ENCODE measurements at places on chromosomes 7 and 10.

- DNase-seq: no peak
Observed at GRCh38 chr7:55730197-55730596, 132.4 kb downstream of the SEPTIN14 start.

GRCh38 chr10:114234132-114234531 is 4.9 kb upstream of the VWA2 start:
- DNase-seq: no peak

GRCh38 chr10:33704214-33704830 is 369.9 kb upstream of the NRP1 start:
- DNase-seq: no peak

DNA sequence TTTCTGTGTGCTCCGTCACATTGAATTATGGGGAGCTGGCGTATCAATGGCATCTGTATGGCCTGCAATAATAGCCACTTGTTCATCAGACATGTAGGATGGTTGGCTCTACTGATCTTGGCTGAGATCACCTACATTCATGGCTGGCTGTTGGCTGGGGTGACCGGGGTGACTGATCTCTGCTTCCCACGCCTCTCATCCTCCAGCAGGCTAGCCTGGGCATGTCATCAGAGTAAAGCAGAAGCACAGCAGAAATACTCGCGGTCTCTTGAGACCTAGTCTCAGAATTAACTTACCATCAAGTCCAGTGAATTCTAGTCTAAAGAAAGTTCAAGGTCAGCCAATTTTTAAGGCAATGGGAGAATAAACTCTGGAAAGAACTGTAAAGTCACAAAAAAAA is 257.7 kb upstream of the GLI3 start:
- DNase-seq: no peak

DNA sequence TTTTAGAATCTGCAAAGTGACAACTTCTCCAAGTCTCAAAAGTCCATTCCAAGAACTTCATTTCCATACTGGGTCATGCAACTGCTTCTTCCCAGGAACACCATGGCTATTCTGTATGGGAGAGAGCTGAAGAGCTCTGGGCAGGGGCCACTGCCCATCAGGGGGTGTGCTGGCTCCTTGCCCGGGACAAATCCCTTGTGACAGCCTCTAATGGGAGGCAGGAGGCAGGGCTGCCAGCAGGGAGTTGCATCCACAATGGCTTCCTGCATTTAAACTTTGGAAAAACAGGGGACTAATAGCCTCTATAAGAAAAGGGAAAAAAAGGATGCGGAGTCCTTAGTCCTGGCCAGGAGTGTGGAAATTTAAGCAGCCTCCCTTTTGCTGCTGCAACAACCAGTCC is 18.4 kb upstream of the FRMD4A start:
- DNase-seq: no peak

DNA sequence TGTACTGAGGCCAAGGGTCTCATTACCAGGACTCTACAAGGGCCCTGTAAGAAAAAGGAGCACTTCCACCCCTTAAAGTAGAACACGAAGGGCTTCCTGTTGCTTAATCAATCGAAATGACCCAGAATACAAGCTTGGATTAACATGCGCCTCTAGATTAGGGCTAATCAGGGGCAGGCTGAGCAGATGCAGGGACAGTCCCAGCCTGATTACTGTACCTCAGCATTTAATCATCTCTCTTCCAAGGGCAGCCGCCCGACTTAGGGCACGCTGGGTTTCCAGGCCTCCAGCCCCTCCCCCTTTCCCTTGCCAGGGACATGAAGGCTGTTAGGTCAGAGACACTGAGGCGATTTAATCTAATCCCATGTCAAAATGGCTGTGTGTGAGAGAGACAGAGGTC is 138.6 kb downstream of the NRF1 start:
- no peak for DNase-seq

DNA sequence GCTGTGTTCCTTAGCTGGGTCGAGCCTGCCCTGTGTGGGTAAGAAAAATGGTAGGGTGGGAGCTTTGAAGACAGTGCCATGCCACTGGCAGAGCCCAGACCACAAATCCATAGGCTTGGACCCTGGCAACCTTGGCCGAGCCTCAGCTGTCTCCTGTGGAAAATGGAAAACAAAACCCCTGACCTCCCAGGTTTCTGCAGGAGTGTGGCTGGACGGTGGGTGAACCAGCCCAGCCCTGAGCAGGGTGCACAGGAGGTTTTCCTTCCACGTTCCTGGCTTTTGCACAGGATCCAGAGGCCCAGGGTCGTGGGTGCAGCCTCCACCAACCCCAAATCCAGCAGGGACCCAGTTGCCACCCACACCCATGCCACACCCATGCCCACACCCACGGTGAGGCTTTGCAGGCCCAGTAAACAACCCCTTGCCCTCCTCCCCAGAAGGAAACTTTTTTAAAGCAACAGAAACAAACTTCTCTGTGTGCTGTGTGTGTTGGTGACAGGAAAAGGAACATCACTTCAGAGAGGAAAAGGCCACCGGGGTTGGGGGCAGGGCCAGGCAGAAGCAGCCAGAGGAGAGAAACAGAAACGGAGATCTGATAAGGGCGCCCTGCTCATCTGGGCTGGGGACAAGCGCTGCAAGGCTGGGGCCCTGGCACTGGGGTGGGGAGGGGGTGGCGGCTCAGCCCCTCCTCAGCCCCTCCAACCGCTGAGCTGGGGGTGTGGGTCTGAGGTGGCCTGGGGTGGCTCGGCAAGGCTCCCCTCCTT is 20.7 kb upstream of the ZMIZ1 start:
- DNase-seq: peak; percentile 65

GRCh38 chr10:110762109-110762848 is 109.4 kb upstream of the PDCD4 start:
- no peak for DNase-seq

GRCh38 chr10:34205452-34205851 is 609.6 kb downstream of the PARD3 start:
- no peak for DNase-seq

- no peak for DNase-seq
Observed at GRCh38 chr10:114626841-114627240, 31.2 kb downstream of the ABLIM1 start.

DNA sequence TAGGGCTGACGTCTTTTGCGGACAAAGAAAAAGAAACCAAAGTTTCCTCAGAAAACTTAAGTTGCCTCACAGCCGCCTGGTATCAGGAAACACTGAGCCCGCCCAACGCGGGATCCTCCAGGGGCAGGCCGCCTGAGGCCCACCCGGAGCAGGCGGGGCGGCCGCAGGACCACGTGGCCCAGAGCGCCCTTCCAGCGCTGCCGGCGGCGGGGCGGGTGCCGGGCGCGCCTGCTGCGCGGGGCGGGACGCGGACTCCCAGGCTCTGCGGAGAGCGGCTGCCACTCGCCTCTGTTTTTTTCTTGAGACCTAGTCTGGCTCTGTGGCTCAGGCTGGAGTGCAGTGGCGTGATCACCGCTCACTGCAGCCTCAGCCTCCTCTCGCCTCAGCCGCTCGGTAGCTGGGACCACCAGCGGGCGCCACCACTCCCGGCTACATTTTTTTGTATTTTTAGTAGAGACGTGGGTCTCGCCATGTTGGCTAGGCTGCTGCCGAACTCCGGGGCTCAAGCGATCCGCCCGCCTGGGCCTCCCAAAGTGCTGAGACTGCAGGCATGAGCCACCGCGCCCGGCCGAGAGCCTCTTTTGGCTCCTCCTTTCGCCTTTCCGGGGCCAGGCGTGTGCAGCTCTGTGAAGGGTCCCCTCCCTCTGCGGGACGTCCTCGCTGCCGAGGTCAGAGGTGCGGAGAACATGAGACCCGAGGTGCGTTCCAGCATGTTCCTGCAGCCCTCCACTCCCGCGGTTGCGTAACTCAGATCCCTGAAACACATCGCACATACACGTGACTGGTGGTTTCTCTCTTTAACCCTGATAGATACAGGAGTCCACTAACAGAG is 11.6 kb upstream of the HNRNPF start:
- DNase-seq: peak; percentile 76

DNA sequence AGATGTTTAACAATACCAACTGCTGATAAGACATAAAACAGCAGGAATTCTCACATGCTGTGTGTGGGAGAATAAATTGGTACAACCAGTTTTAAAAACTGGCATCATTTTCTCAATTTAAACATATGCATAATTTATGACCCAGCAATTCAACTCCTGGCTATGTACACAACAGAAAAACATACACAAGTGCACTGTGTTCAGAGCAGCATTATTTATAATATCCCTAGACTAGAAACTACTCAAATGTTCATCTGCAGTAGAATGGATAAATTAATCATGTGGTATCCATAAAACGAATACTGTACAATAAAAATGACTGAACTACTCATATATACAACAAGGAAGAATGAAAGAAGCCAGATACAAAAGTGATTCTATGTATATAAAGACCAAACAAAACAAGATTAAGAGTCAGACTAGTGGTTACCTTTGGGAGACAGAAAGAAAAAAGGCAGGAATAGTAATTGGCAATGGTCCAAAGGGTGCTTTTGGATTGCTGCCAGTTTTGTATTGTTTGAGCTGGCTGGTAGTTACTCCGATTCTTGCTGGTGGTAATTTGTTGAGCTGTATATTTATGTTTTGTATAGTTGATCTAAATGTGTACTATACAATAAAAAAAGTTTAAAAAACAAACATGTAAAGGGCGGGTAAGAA is 306.0 kb downstream of the TFEC start:
- no peak for DNase-seq

GRCh38 chr7:20442951-20443350 is 112.3 kb downstream of the ITGB8 start:
- DNase-seq: no peak

DNA sequence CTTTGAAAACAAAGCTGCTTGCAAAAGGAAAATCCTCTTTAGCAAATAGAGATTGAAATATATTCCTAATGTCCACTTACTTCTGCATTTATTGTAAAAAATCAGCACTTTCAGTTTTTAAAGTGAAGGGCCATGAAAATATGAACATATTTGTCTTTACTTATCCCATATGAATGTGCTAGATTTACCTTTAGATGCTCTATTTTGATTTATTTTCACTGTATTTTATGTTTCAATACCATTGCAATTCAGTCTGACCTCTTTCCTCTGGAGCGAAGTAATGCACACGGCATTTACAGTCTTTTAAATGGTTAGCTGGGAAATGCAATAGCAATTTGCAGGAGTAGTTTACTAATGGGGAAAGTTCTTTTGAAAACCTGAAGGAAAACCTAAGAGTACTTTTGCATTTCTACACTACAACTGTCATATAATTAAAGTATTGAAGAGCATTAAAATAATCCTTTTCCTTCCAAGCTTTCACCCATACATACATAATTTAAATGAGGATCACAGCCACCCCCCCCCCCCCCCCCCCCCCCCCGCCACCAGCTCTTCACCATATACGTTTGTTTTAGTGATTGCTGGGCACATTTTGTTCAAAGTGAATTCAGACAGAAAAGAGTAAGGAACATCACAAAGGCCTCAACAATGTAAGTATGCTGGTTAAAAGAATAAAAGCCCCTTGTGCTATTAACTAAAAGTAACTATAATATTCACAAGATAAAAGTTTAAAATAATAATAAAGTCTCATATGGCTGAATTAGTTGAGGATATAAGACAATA is 3.5 kb downstream of the SKIDA1 start:
- no peak for DNase-seq

DNA sequence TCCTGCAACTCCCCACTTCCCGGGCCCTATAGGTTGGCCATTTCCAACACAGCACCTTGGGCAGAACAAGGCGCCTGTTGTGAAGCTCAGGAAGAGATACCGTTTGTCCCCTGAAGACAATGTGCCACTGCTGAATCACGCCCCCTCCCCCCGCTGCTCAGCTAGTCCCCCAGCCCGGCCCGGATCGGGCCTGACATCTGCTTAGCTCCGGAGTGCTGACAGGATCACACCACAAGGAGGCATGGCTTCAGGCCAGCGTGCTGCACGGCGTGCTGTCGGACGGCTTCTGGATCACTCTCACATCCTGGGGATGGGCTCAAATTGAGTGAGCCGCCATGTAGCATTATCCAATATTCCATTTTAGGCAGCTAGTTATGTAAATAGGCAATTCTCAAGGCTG is 62.1 kb upstream of the EFCAB10 start:
- no peak for DNase-seq

GRCh38 chr7:44257618-44258422 is 57.0 kb downstream of the YKT6 start:
- peak; percentile 75 for DNase-seq

- no peak for DNase-seq
Observed at GRCh38 chr7:142930126-142930730, 3.3 kb downstream of the TRPV5 start.

DNA sequence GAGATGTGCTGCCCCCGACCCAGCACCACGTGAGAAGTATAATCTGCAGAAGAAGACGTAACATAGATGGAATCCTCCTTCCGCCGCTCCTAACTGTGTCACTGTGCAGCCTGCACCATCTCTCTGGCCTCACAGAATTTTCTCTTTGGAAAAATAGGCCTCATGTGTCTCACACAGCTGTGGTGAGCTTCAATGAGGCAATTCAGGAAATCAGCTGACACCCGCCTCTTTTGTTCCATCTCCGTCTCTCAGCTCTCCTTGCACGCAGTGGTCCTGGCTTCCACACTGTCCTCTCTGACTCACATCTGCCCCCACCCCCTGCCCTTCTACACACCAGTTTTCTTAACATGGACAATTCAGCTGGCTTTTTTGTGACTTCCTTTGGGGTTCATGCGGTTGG is 7.2 kb downstream of the C10orf90 start:
- no peak for DNase-seq

- DNase-seq: no peak
Observed at GRCh38 chr10:6729071-6729774, 149.1 kb upstream of the PRKCQ start.

DNA sequence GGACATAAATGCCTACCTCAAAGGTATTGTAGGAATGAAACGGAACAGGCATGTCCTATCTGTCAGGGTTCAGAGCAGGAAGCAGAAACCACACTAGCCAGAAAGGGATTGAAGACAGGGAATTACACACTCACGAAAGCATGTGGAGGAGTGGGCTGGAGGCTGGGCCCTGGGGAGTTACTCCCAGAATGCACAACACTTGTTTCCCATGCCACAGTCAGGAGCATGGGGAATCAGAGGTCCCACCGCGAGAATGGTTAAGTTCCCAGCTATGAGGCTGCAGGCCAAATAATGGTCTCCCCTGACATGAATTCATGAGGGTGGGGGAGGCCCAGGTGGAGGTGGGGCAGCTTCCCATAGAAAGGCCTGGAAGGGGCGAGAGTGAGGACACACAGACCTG is 212.7 kb downstream of the HERPUD2 start:
- DNase-seq: no peak

DNA sequence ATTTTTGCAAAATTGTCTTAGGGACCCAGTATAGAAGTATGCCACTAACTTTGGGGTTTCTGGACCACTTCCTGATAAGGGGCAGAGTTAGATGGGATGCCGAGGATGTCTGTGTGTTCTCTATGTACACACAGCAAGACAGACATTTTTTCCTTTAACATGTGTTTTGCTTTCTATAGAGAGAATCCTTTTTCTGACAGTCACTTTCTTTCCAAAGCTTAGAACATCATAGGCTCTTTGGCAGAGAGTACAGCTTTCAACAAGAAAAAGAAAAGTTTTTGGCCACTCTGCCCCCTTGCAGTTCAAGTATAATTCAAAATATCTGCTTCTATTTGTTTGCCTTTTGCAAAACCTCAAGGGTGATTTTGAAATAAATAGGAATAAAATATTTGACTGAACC is 44.1 kb downstream of the PAPSS2 start:
- DNase-seq: no peak

- no peak for DNase-seq
Observed at GRCh38 chr7:5673125-5673524, 108.3 kb downstream of the RNF216 start.

- DNase-seq: no peak
Observed at GRCh38 chr10:91022390-91022789, 101.5 kb upstream of the ANKRD1 start.

GRCh38 chr7:36408589-36408988 is 18.9 kb downstream of the ANLN start:
- DNase-seq: no peak

All from CD4-positive, alpha-beta T cell treated with Interleukin-2 at 100 ng/mL for 4 hours (primary cell).